ENCODE measurements at places on chromosomes 5 and 9.

- no peak for DNase-seq
Measured at GRCh38 chr9:130042885-130043653, at the start of gene FNBP1. Gene FNBP1 (minus strand): TSS chr9:130043189. CDS start chr9:130042975, 214 bp downstream.

GRCh38 chr5:34858790-34859189 is 19.8 kb downstream of the TTC23L start:
- DNase-seq: no peak

DNA sequence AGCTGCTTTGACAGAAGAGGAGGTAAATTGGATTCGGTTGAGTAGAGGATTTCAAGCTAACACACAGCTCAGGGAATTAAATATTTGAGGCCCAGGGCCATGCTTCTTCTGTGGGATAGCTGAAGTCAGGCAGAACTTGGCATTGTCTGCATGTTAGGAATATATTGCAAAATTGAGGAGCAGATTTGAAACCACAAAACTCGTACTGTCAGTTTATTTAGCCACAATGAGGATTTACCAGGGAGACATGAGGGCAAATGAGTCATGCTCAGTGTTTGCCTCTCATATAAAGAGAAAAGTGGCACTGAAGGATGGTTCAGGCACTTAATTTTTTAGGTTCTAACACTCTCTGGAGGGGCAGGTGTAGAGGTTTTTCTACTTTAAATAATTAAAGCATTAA is 83.0 kb upstream of the PRLR start:
- DNase-seq: no peak

DNA sequence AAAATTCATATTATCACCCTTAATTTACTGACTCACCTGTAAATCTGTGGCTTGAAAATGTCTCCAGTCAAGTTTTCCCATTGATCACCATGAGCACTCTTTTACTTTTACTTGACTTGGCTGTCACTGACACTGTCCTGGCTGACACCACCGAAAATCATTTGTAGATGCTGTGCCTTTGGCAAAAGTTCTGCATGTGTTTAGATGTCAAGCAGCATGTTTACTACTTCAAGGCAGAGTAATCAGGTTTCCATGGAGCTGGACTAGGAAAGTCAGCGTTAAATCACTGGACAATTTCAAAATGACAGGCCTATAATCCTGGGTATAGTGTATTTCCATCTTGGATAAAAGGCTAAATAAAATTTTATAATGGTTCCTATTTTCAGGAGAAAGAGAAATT is 1530.6 kb upstream of the CDH6 start:
- DNase-seq: no peak

Measured in SHP77 treated with DMSO at 0.1 percent for 48 hours (cell line).